Astrocyte of the cerebellum (primary cell): ENCODE measurements at places on chromosomes 11 and 22.

DNA sequence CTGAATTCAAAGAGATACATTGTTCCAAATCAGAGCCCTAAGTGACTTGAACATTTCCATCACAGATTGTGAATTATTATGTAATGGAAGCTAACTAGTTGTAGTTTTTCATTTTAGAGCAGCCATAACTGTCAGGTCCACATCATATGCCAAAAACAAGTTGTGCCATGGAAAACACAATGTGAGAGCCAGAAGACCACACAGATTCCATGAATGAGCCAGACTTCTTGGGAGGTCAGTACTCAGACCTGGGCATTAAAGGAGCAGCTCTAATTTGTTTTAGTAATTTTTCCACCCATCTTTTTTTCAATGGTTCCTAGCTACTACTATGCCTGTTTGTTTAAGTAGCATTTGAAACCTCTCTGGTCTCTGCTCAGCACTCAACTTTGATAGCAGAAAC, 279.4 kb downstream of the FAT3 start:
- DNase-seq: no peak

DNA sequence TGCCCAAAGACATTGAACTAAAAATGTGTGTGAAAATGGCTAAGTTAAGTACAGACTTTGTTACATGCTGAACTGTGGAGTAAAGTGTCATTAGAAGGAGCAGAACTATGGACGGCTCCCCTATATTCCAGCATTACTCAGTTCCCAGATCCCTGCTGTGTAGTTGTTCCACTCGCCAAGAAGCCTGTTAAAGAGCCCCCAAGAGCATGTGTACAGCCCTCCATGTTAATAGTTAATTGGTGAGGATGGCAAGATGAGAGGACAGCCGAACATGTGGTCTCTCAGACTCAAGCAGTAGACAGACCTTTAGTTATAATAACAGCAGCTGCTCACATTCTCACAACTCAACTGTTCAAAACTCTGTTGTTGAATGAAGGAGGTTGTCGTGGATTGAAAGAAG, 127.4 kb downstream of the ELP4 start:
- DNase-seq: no peak

DNA sequence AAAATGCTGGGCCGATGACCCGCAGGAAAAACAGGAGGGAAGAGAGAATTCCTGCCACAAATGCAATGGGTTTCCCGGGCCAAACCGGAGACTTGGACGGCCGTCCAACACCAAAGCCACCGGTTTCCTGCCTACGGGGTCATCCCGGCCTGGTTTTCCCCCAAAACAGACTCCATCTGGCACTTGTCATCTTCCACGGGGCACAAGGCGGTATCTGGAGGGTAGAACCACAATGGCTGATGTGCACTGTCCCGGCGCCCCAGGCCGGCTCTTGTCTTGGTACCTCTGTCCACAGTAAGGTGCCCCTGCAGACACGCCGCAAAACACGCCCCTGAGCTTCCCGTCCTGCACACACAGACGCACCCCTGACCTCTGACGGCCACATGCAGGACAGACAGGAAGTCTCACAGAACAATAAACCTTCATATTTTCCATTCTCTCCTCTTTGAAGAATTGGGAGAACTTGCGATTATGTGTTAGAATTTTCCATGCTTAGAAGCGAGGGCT, 20.1 kb downstream of the CELSR1 start:
- no peak for DNase-seq

DNA sequence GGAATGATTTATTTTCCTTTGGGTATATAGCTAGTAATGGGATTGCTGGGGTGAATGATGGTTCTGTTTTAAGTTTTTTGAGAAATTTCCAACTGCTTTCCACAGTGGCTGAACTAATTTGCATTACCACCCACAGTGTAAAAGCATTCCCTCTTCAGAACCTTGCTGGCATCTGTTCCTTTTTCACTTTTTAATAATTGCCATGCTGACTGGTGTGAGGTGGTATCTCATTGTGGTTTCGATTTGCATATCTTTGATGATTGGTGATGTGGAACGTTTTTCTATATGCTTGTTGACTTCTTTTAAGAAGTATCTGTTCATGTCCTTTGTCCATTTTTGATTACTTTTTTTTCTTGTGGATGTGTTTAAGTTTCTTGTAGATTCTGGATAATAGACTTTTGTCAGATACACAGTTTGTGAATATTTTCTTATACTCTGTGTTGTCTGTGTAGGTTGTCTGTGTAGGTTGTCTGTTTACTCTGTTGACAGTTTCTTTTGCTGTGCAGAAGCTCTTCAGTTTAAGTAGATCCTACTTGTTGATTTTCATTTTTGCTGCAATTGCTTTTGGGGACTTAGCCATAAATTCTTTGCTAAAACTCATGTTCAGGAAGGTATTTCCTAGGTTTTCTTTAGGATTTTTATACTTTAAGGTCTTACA, 291.8 kb upstream of the DDI1 start:
- DNase-seq: peak; percentile 29

- no peak for DNase-seq
These were observed 372.7 kb upstream of the FAT3 start for GRCh38 chr11:91851908-91852307.

GRCh38 chr11:75024764-75025211, 36.1 kb downstream of the NEU3 start:
- DNase-seq: no peak

DNA sequence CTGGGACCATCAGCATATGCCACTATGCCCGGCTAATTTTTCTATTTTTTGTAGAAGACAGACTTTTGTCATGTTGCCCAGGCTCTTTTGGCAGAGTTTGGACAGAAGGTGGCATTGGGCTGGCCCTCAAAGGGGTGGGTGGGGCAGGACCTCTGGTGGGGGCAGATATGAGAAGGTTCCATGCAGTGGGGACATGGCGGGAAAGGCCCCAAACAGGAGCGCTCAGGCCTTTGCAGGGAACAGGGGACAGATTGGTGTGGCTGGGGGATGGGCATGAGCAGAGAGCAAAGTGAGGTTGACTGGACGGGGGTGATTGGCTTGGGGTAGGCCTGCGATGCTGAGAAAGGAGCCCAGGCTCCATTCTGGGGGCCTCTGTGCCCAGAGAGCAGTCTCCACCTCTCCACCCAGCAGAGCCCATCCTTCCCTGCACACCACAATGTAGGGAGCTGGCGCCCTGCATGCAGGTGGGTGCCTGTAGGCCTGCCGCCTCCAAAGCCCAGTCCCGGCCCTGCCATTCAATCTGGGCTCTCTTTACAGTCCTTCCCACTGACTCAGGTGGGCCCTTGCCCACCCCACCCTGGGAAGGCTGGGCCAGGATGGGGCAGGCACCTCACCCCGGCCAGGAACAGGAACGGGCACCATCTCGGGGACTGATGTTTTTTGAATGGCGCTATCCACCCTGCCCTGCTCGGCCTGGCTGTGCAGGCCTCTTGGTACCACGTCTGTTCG, 98.7 kb downstream of the MORC2 start:
- DNase-seq: no peak

GRCh38 chr11:83306200-83307080, 20.3 kb upstream of the CCDC90B start:
- DNase-seq: no peak

DNA sequence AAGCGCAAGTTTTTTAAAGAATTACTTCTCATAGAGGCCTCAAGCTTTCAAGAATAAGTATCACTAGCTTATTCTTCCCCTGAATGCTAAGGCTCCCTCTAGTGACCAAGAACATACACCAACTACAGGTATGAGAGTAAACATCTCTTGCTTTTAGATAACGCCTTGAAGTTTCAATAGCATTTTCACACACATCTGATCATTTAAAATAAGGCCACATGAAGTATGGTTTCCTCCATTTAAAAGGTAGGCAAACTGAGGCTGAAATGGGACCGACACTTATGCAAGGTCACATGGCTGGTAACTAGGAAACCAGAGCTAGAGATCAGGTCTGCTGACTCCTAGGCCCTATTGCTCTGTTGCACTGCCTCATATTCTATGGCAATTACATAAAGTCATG, 66.5 kb downstream of the CCDC34 start:
- peak; percentile 64 for DNase-seq

DNA sequence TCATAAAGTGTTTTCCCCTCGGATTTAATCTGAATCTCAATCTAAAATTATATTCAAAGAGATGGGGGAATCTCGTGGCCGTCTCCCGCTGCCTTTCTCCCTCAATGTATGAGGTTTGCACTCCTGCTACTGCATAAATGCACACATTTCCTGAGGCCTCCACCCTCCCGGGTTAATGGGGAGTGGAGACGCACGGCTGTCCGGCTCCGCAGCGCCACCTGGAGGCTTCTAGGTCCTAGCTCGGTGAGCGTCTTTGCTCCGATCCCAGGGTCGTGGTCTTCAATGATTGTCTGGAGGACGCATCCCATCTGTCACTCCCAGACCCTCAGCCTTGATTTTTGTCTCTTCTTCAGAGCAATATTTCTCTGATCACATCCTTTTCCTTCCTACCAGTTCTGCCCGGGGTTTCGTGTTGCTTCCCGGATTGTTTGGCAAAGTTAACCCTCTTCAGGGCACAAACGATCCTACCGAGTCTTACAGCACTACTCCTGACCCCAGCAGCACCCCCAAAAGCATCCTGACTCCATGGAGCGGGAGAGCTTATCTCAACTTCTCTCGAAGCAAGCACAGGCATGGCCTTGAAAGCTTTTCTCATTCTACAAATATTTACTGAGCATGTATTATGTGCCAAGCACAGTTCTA, at the start of gene LMO1:
Gene LMO1 (minus strand): TSS at position 110 of the 642 bp plus-strand sequence. CDS start 516 bp downstream, outside the sequence.
- peak; percentile 46 for DNase-seq

- DNase-seq: peak; percentile 67
These were observed 476.9 kb downstream of the MIAT start for GRCh38 chr22:27134315-27134701.

GRCh38 chr11:41283191-41283930, 176.1 kb downstream of the LRRC4C start:
- DNase-seq: peak; percentile 28

DNA sequence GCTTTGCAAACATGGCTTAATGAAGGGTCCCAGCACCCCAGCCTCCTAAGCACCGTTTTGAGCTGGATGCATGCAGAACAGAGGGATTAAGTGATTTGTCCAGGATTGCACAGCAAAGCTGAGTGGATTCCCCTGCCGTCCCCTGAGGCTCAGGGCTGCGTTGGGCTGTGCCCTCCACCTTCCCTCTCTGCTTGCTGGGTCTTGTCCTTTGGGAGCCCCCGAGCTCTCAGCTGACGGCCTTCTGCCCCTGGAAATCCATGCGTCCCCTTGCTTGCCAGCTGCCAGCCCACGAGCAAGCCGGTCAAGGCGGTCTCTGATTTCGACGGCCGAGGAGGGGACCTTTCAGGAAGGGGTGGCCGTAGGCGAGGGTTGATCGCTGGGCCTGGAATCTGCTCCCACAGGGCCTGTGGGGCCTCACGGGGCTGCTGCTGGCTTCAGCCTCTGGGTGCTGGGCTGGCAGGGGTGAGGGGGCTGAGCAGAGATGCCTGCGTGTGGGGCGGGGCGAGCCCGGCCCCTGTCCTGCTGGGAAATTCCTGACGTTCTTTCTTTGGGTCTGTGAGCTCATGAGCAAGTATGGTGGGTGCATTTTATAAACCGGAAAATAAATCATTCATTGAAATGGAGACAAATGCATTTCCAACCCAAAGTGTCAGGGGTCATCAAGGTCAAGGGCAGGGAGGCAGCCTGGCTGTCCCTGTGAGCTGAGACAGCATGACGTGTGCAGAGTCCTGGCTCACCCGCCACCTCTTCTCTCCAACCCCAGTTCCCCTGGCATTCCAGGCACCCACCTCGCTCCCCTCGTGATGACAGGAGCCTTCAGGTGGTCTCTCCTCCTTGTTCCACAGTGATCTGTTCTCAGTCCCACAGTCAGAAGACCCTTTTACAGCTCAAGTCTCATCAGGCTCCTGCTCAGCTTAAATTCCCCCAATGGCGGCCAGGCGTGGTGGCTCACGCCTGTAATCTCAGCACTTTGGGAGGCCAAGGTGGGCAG, 28.1 kb downstream of the FGF4 start:
- DNase-seq: no peak

GRCh38 chr11:11864332-11864731, 22.6 kb downstream of the USP47 start:
- DNase-seq: no peak

GRCh38 chr11:1307998-1308742, 1.3 kb downstream of the TOLLIP start:
- DNase-seq: no peak

DNA sequence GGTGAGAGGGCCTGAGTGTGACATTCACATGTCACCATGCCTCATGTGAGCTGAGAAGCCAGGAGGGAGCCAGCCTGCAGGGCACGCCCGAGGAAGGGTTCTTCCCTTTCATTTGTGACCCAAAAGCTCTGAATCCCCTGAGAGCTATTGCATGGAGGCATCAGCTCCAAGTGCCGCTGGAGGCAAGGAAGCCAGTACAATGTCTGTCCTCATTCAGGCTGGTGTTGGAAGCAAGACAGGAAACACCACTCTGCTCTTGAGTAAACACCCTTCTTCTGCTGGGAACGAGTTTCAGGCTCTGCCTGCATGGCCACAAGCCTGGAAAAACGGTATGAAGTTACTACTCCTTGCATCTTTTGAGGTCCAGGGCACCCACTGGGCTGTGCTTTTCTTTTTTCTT, 83.8 kb upstream of the LARGE1 start:
- DNase-seq: no peak

DNA sequence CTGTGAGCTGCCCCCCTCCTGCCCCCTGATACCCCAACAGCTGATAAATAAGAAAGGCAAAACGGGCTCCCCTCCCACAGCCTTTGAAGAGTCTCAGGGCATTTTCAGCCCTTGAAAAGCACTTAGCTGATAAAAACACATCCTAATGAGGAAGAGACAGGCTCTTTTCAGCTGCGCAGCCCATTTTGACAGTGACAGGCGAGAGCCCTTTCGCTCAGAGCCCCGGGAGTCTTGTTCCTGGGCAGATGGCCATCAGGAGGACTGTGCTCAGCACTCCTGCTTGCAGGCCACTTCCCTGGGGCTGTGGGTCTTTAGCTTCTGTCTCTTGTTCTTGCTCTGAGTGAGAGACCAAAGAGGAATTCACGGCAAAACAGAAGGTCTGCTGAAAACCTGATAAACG, 757.2 kb downstream of the BRD1 start:
- no peak for DNase-seq

- no peak for DNase-seq
These were observed at the start of gene MRPL23 for GRCh38 chr11:1946812-1947484. Gene MRPL23, plus strand, starts transcription at chr11:1947332. Its CDS starts 31 bp downstream, at chr11:1947363.

- no peak for DNase-seq
These were observed 27.1 kb downstream of the C11orf96 start for GRCh38 chr11:43969543-43969942.

- no peak for DNase-seq
These were observed 17.6 kb upstream of the NCR3LG1 start for GRCh38 chr11:17333799-17334586.

- DNase-seq: no peak
These were observed 28.5 kb downstream of the MN1 start for GRCh38 chr22:27772984-27773498.
